ENCODE measurements at places on chromosomes 3 and 15.

- DNase-seq, result no peak
These were observed 908.9 kb downstream of the TUSC7 start for GRCh38 chr3:117618462-117618861.

- no peak for DNase-seq
These were observed 234.7 kb upstream of the CTDSPL start for GRCh38 chr3:37626736-37627565.

- no peak for DNase-seq
These were observed 152.3 kb downstream of the CACNA2D3 start for GRCh38 chr3:54274607-54275006.

- no peak for DNase-seq
These were observed 86.2 kb downstream of the MEIS2 start for GRCh38 chr15:37014137-37014536.

DNA sequence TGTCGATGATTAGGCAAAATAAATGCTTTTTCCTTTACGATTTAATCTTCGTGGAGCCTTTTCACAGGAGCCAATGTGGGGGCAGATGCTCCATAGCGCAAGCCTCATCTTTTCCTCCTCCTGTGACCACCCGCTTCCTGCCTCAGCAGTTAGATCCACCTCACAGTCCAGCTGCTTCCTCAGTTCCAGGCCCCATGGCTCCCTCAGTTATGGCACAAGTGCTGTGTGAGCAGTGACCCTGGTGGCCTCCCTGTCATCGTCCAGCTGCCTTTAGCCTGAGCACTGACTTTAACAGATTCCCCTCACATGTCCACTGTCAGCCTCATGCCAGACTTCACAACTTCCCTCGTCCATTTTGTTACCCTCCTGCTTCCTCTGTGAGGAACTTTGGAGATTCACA lies 424.6 kb upstream of the GBE1 start:
- DNase-seq, result no peak

- no peak for DNase-seq
These were observed 13.3 kb upstream of the PPP1R2 start for GRCh38 chr3:195556390-195556789.

GRCh38 chr3:29441422-29441821 lies 160.6 kb downstream of the RBMS3 start:
- no peak for DNase-seq

- DNase-seq, result no peak
These were observed 133.1 kb downstream of the THSD4 start for GRCh38 chr15:71248386-71248785.

DNA sequence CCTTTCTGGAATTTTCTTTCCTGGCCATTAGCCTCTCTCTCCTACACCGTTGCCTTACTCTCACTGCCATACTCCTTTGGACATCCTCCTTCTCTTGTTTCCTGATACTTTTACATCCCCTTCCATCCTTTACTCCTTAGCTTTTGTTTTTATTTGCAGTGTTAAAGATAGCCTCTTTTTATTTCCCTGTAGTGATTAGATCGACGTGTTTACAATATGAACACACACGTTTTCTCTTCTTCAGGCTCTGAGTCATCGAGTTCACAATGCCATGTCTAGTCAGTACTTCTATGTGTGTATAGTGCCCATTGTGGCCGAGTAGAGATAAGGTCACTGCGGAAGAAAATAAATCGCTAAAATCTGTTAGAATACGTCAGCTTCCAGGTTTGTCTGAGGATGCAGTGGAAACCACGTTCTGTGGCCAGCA lies 208.5 kb downstream of the LPP start:
- no peak for DNase-seq

- no peak for DNase-seq
These were observed 360.2 kb downstream of the ZNF385D start for GRCh38 chr3:21390856-21391255.

DNA sequence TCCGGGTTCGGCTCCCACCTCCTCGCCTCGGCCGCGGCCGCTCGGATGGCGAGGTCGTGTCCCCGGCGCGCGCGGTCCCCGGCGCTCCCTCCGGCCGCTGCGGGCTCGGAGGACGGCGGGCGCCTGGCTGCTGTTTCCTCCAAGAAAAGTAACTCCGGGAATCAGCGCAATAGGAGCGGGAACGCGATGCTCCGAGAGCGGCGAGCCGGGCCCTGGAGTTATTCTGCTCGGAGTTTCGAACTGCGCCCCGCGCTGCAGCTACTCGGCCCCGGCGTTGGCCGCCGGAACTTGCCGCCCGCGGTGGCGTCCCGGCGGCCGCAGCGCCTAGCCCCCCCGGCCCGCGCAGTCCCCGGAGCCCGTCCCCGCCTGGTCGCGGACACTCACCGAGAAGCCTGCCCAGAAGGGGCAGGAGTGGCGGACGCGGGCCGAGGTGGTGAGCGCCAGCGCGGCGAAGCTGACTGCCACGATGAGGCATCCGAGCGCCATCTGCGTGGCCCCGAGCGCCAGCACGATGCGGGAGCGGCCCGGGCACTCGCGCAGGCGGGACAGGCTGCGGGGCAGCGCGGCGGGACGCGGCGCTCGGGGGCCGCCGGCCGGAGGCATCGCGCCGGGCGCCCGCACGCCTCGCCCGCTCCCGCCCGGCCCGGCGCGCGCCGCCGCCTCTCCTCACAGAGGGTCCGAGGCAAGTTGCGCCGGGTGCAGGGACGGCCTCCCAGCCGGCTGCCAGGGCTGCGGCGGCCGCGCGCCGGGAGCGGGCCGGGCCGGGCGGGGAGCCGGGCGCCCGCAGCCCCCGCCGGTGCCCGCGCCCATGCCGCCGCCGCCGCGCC lies 251.9 kb downstream of the TJP1 start:
- no peak for DNase-seq

DNA sequence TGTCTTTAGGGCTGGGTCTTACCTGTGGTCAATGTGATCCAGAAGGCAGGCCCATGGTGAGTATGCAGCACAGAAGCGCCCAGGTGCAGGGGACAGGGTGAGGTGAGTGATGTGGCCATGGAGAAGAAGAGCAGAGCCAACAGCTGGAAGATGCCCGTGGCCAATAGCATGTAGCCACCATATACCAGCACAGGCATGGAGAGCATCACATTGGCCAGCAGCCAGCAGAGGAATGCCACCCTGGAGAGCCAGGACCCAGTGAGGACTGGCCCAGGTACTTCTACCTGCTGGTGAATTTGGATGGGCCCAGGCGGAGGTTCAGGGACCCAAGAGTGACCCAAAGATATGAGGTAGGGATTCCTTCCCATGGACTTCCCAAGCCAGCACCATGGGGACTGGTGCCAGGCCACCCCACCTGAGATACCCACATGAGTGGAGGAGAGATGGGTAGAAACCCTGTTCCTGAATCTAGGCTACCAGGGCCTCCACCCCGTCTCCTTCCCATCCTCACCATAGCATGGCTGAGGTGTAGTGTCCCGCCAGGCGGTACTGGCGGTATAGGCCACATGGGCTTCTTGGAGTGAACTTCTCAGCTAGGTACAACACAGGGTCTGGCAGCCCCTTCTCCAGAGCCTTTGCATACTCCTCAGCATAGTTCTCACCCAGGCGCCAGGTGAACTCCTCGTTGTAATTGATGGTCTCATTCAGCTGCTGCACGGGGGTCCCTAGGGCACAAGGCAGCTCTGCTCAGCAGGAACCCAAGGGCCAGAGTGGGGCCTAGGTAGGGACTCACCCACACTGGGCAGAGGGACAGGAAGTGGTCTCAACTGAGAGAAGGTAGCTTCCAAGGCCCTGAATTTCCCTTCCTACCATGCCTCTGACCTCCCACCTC lies 6.2 kb downstream of the DUOXA2 start:
- DNase-seq, result no peak

All from activated CD8-positive, alpha-beta memory T cell treated with anti-CD3 and anti-CD28 coated beads, Interleukin-2, amount 50 U/mL, for 48 hours (primary cell).